ENCODE measurements at places on chromosomes 7 and 10.

DNA sequence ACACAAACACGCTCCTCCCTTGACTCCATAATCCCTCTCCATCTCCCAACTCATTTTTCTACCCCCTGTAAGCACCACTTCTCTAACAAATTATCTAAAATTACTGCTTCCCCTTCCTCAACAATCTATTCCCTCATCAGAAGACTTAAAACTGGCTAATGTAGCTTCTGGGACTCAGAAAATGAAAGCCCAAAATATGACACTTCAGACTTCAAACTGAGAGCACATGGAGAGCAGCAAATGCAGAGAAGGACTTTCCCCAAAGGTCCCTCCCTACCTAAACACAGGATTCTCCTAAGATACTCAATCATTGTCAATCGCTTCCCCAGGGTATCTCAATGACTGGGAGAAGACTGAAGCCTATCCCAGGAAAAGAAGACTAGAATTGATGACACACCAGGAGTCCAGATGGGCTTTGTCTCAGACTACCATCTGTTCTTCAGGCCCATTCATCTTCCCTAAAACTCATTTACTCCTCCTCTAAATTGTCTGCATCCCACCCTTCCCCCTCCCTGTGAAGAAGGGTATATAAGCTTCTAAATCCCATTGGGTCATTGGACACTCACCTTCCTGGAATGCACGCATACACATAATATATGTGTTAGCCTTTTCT lies 39.2 kb downstream of the ST8SIA6 start:
- DNase-seq, result no peak

- no peak for DNase-seq
Measured at GRCh38 chr10:101451261-101451660, 97.3 kb downstream of the BTRC start.

GRCh38 chr10:49009199-49009979 lies 69.7 kb upstream of the LRRC18 start:
- DNase-seq, result no peak

- no peak for DNase-seq
Measured at GRCh38 chr7:130334274-130334673, 10.3 kb upstream of the CPA5 start.

DNA sequence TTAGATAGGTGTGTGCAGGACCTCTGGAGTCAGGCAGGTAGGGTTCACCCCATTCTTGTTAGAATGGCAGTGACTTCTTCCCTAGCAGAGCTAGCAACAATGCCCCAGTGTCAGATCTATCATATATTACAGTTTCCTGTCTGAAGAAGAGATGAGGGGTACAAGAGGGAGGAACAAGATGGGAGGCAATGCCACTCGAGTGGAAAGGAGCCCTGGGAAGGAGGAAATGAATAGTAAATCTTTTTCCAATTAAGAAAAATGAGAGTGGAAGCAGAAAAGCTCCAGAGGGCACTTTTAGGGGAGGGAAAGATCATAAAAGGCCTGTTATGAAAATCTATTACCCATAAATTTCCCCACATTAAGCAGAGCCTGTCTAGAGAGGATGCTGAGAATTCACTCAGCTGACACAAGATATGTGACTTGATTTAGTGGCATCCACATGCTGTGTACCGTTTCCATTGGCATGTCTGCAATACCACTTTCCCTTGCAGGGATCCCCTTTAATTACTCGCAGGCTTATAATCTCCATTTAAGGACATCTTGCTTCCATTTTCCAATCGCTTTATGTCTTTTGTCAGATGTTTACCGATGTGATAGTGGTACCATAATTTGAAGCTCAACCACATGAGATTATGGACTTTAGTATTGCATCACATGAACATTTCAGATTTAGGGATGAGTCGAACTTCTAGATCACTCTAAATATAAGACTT lies 70.0 kb upstream of the AGBL3 start:
- DNase-seq, result no peak

DNA sequence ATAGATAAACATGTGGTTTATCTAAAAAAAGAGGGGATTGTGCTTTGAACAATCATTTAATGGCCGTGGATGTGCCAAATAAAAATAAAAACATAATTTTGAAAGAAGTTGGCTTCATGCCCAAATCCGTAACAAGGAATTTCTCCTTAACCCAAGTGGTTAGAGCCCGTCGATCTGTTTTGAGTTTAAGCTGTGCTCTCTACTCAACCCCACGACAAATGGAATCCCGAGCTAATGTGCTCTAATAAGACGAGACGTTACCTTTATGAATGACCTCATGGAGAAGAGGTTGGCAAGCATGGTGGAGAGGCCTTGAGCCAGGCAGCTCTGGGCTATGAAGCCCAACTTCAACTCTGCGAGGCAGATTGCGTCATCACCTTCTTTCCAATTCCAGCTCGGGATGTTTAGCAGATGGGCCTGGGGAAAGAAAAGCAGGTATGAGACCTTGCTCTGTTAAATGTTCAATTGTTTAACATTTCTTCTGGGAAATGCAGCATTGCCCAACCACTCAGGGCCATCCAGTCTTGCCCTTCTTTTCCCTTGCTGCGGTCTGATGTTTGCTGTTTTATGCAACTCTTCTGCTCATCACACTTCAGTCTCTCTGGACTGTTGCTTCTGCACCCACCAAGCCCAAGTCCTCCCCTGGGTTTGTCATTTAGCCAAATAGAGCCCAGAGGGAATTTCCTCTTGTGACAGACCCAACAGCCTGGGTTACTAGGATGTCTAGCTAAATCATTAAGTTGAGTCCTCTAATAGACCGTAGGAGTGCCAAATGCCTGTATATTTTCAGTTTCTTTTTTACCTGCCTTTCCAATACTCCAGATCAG lies 564.6 kb downstream of the KCNMA1 start:
- no peak for DNase-seq

- no peak for DNase-seq
Measured at GRCh38 chr7:22357311-22358175, 589 bp upstream of the RAPGEF5 start.

GRCh38 chr10:116183733-116184511 lies 89.1 kb downstream of the GFRA1 start:
- DNase-seq, result no peak

GRCh38 chr7:31000779-31001178 lies 37.0 kb downstream of the GHRHR start:
- DNase-seq, result no peak

DNA sequence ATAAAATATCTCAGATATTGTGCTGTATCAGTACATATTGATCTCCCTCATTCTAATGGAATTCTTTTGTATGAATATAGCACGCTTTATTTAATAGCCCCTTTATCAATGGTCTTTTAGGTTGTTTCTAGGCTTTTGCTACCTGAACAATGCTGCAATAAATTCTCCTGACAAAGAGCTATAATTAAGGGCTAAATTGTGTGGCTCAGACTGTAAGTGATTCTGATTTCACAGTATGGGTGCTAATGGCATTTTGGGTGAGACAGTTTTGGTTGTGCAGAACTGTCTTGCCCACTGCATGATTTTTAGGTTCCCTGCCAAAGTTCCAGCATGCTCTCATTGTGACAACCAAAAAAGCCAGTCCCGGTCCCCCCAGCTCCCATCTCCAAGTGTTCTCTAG lies 363.2 kb downstream of the REEP3 start:
- no peak for DNase-seq

DNA sequence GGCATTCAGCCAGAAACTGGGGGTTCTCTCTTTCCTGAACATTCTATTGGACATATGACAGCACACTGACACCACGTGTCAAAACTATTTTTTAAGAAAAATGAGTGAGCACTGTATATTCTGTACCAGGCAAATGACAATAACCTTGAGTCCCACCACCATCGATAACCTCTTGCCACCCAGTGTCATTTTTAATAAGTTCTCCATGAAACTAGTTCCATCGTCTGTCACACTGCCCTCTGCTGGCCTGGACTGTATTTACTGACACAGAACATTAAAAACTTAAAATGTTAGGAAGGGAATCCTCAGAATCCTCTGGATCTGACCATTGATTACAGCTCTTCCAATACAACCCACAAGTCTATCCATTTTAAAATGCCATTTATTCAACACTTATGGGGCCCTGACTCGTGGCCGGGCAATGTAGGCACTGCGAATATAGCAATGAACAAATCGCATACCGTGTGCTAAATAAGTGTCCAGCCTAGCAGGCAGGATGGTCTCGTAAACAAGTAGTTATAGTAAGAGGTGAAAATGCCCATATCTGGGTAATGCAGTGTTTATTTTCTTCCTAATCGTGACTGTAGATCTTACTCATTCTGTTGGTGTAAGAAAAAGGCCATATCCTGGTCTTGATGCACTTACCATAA lies 35.9 kb upstream of the CACNB2 start:
- no peak for DNase-seq

GRCh38 chr10:95253007-95253406 lies 37.8 kb downstream of the PDLIM1 start:
- no peak for DNase-seq

- DNase-seq, result no peak
Measured at GRCh38 chr7:106006906-106007305, 43.8 kb downstream of the CDHR3 start.

- no peak for DNase-seq
Measured at GRCh38 chr10:52644373-52645186, 128.0 kb downstream of the MBL2 start.

GRCh38 chr7:15972862-15973275 lies 286.4 kb upstream of the MEOX2 start:
- DNase-seq, result no peak
